ENCODE measurements at places on chromosomes 13 and 19.

DNA sequence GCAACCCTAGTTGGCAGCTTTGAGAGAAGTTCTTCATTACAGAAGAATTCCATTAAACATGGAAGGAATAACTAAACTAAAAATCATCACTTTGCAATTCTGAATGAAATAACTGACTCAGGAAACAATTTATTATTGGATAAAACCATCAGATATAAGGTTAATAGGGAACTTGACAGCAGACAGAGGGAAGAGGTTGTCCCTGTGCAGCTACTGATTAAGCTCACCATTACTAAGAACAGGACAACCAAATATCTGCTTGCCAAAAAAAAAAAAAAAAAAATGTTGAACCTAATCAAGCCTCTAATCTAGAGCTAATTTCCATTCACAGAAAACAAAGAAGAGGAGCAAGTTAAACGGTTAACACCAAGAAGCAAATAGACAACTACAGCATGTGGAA, 12.8 kb downstream of the N4BP2L2 start:
- DNase-seq, result no peak

GRCh38 chr13:21701460-21701859, 30.6 kb downstream of the FGF9 start:
- DNase-seq, result no peak

GRCh38 chr19:31272583-31273106, 76.6 kb downstream of the TSHZ3 start:
- DNase-seq, result no peak

DNA sequence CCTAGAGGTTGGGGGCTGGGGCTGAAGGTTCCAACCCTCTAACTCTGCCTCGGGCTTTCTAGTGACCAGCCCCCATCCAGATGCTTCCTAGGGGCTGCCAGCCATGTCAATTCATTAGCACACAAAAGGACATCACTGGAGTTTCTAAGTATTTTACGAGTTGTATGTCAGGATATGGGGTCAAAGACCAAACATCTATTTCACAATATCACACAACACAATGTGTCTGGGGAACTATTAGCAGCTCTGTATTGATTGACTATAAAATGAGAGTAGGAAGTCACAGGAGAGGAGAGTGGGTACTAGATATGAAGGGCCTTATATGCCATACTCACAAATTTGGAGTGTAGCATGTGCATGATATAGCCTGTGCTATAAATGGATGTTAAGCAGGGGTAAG, 42.1 kb downstream of the LPAR6 start:
- DNase-seq, result no peak

GRCh38 chr13:66657165-66657881, 572.8 kb downstream of the PCDH9 start:
- DNase-seq, result no peak

GRCh38 chr13:23377983-23378632, 55.4 kb downstream of the SACS start:
- DNase-seq, result no peak

DNA sequence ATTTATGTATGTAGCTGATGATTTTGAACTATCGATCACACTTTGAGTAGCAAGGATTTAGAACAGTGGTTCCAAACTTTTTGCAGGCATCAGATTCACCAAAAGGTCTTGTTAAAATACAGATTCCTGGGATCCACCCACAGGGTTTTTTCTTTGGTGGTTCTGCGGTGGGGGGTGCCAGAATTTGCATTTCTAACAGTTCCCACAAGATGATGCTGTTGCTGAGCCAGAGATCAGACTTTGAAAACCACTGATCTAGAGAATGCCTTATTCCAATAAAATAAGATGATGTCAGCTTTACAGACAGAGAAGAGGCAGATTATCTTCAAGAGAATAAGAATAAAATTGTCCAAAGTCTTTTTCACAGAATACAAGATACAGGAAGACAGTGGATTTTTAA, 80.9 kb upstream of the SHISA2 start:
- DNase-seq, result no peak

DNA sequence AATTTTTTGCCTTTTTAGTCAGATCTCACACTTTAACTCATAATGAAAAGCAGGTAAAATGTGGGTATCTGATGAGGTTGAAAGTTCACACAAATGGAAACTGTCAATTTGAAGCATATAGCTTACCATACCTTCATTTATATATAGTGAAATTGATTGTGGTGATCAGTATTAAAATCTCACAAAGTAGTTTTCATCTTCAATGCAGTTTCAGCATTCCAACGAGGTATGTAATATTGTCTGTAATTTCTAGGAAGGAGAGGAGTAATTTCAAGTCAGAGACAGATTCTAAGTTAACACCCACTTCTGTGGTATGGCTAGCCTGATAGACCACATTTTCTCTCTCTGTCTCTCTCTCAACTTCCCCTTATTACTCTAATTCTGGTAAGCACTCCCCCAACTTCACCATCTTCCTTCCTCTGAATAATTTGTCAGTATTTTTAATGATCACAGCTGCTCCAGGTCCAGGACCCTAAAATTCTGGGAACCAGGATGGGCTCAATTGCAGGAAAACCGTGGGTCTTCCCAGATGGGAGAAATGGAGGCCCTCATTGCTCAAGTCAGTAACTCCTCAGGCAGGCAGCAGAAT, 455.7 kb downstream of the FGF9 start:
- no peak for DNase-seq

- DNase-seq, result no peak
Measured at GRCh38 chr19:11699931-11700794, 38.6 kb downstream of the ZNF823 start.
